ENCODE measurements at places on chromosomes 4 and X.

- no peak for DNase-seq
These were observed 10.0 kb downstream of the ETFDH start for GRCh38 chr4:158682066-158682465.

DNA sequence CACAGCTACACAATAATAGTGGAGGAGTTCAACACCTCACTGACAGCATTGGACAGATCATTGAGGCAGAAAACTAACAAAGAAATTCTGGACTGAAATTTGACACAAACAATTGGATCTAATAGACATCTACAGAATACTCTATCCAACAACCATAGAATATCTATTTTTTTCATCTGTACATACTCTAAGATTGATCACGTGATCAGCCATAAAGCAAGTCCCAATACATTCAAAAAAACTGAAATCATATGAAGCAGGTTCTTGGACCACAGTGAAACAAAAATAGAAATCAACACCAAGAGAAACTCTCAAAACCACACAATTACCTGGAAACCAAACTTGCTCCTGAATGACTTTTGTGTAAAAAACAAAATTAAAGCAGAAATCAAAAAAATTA lies 12.2 kb upstream of the IDS start:
- DNase-seq: no peak

- no peak for DNase-seq
These were observed 233.6 kb upstream of the BCOR start for GRCh38 chrX:40331353-40331752.

GRCh38 chrX:13932416-13932815 lies 97.3 kb downstream of the GEMIN8 start:
- no peak for DNase-seq

DNA sequence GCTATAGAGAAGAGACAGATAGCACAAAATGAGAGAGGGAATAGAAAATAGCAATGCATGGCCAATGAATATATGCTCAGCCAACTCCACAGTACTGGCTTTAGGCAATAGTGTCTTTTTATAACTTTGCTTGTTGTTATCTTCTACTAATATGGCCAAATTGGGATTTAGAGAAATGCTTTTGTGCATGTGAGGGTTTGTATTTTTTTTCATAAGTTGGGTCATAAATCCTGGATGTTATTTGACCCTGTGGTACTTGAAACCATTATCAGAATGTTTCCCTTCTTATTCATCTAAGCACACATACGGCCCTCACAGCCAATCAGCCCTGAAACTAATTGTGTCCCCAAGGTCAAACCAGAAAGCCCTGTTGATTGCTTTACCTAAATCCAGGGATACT lies 35.2 kb upstream of the LPAR4 start:
- DNase-seq: no peak

DNA sequence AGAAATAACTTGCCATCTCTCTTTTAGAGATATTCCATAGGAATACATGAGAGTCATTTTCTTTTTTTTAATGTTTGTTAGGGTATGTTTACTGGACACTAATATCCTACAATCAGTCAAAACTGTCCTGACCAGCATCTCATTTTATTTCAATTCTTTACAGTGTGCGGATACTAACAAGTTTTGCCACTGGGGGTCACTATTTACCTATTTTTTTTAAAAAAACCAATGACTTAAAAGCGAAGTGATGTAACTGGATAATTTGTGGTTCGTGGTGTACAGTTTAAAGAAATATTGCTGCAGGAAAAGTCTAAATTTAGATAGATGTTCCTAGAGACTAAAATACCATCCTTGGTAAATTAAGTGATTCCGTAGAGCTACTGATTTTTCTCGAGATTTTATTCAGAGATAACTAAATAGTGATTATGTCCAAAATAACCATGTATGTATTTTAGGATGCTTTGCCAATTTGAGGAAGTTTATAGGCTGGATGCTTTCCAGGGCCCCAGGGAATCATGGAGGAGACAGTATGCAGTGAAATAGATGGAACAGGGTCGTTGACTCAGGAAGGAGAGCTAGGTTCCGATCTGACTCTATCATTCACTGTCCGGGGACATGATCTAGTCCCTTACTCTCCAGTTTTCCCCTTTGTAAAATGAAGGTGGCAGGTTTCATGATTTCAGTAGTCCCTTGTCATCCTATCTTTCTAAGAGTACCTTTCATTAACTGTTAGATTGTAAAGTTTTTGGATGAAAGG lies 34.0 kb upstream of the GNPDA2 start:
- peak; percentile 60 for DNase-seq

DNA sequence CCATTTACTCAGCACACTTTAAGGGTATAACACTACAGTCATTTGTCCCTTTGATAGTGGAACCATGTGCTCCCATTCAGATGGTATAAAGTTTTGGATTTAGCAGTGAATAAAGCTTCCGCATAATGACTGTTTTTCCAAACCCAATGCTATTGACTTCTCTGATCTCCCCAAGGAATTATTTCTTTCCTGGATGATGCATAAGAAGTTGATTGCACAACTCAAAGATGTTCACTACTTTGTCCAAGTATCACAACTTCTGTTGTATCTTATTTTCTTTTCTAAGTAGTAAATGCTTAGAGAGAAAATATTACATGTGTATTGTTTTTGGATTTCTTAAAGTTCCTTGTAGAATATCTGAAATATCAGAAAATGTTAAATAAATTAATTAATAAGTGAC lies 300.2 kb downstream of the GPM6A start:
- peak; percentile 78 for DNase-seq

- DNase-seq: no peak
These were observed 19.7 kb upstream of the PPP2R2C start for GRCh38 chr4:6492027-6492590.

DNA sequence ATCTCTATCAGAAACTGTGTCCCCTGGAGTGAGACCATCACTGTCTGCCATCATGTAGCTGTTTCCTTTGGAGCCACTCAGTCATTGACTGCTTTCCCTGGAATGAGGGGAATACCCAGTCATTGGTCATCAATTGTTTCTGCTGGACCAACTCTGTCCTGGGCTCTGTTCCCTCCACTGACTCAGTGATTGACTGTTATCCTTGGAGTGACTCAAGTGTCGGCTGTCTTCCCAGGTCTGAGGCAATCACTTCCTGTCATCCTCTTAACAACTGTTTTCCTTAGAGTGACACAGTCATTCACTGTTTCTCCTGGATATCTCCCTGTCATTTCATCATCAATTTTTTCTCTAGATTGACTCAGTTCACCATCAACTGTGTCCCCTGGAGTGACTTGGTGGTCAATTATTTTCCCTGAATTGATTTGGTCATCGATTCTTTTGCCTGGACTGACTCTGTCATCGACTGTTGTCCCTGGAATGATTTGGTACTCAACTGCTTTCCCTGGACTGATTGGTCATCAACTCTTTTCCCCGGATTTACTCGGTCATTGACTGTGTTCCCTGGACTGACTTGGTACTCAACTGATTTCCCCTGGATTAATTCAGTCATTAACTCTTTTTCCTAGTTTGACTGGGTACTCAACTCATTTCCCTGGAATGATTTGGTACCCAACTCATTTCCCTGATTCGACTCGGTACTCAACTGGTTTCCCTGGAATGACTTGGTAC lies 327.9 kb upstream of the VCX start:
- peak; percentile 74 for DNase-seq

Measured in fibroblast of mammary gland (primary cell).